ENCODE measurements at places on chromosomes 16 and 17.
A peak's percentile ranks its signal among the peaks of the same experiment; 100 is the strongest.

DNA sequence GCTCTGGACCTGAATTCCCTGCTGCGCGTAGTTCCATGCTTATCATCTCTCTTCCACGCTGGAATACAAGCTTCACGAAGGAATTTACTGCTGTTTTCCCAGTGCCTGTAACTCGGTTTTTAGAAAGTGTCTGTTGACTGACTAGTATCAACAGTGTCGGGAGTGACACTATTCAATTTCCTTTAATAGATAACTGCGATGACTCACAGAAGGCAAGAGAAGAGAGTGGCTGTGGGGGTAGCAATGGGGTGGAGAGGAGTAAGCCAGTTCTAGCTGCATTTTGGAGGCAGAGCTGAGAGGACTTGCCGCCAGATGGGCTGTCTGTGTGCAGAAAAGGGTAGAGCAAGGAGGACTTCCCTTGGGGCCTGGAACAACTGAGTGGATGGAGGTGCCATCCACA lies 25.2 kb downstream of the B4GALNT2 start:
- DNase-seq, result no peak

- no peak for DNase-seq
Measured at GRCh38 chr16:88777471-88778270, 7.3 kb downstream of the PIEZO1 start.

GRCh38 chr17:55490376-55490775 lies 20.9 kb downstream of the SMIM36 start:
- no peak for DNase-seq

DNA sequence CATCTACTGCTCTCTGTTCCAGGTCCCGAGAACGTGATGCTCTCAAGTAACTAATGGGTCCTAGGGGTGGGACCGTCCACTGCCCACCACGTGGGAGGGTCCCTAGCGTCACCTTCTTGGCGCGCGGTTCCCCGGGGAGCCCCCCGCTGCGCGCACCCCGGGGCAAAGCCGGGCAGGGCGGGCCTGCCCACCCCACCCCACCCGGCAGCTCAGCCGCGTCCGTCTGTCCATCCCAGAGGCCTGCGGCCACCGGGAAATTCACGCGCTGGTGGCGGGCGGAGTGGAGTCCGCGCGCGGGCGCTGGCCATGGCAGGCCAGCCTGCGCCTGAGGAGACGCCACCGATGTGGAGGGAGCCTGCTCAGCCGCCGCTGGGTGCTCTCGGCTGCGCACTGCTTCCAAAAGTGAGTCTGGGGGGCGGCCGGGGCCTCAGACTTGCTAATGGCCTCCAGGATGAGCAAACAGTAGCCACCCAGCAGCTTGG lies 494 bp downstream of the PRSS41 start:
- DNase-seq, result no peak

DNA sequence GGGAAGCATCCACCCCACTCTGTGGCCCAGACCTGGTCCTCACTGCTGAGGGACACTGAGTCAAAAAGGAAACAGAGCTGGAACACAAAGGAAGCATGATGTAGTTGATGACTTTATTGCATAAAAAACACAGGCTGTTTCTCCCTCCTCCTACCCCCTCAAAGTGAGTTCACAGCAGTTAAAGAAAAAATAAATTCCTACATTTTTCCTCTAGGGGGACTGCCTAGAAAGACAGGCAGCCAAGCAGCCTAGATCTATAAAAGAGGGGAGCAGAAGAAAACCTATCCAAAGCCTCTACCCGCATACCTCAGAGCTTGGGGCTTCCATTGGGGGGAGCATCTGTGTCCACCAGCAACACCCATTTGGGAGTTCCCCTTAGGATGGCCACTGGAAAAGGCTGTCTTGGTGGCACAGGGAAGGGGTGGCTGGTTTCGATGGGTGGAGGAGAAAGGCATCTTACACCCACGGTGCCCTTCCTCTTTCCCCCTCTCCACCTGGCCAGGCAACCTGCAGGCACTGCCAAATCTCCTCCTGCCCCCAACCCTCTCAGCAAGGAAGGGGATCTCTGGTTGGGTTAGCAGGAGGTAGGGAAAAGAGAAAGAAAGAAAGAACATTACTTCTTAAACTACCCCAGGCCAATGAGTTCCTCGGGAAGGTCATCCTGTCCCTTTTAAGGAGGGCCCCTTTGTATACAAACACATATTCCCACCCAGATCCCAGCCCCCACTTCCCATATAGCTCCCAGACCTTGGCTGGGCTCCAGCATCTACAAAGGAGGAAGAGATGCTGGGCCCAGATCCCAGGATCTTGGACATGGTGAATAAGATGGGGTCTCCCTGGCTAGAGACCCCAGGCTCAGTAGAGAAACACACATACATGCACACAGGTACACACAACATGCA lies 4.0 kb upstream of the SCRN2 start:
- no peak for DNase-seq

- peak; percentile 44 for DNase-seq
Measured at GRCh38 chr16:71311553-71312158, 22.5 kb upstream of the CMTR2 start.

DNA sequence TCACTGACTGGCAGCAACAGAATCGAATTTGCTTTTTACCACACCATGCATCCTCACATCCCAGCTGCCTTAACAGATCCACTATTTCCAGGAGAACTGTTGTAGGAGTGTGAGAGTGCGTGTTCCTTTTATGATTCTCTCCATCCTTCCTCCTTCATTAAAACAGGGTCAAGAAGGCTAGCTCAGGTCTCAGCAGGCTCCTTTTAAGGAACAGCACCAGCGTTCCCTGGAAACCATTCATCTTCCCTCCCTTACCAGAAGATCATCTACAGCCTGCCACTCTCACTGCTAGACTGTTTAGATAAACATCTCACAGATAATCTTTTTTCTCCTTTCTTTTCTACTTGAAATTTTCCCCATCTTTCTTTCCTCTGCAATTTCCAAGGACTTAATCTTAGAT lies 1531.9 kb upstream of the CDH8 start:
- no peak for DNase-seq

GRCh38 chr16:51875834-51876600 lies 670.9 kb downstream of the TOX3 start:
- no peak for DNase-seq

GRCh38 chr17:17446666-17447155 lies 30.1 kb upstream of the MED9 start:
- DNase-seq, result no peak

DNA sequence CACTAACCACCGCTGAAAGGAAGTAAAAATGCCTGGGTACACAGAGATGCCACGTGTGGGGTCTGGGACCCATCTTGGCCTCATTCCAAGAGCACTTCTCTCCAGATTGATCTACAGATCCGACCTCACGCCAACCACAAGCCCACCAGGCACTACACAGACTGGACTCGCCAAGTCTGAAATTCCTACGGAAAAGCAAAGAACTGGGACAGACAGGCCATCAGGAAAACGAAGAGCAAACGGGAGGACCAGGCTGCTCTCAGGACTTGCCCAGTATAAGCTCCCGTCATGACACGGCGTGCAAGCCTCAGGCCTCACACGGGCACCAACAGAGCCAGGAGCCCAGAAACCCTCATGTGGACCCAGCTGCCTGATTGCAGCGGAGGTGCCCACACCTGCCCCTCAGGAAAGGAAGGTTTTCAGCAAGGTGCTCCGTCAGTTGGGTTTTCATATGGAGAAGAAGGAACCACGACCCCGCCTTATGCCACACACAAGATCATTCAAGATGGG lies 20.1 kb upstream of the C16orf95 start:
- no peak for DNase-seq

DNA sequence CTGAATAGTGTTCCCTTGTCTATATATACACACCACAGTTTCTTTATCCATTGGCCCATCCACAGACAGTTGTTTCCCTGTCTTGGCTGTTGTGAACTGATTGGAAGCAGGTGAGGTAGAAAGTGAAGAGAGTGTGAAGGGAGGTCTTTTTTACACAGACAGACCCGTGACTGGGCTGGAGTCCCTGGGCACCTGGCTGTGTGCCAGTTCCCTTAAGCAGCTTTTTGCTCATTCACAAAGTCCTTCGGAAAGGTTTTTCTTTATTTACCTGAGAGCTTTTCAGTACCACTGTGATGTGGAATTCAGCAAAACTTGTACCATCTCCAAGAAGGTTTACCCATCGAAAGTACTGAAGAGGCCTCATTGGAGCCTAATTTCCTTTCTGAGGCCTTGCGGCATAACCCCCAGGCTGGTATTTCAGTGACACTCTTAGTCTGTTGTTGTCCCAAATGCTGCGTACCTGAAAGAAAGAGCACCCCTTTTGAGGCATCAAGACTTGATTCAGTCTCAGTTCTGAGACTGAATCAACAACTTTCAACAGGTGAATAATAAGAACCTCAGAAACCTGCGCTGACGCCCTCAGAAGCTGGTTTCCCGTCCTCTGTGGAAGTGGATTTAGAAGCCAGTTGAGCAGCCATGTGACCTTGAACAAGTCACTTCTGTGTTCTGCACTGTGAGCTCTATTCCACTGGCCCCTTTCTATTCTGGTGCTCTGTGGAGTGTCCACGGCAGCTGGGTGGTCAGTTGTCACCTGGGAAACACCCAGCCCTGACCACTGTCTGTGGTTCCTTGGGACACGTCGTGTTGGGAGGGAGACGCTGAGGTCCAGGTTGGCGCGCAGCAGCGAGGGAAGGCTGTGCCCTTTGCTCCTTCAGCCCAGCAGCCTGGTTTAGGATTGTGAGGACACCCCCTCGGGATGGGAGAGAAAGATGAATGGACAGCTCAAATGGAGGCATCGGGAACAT lies 53.9 kb upstream of the CRISPLD2 start:
- no peak for DNase-seq

DNA sequence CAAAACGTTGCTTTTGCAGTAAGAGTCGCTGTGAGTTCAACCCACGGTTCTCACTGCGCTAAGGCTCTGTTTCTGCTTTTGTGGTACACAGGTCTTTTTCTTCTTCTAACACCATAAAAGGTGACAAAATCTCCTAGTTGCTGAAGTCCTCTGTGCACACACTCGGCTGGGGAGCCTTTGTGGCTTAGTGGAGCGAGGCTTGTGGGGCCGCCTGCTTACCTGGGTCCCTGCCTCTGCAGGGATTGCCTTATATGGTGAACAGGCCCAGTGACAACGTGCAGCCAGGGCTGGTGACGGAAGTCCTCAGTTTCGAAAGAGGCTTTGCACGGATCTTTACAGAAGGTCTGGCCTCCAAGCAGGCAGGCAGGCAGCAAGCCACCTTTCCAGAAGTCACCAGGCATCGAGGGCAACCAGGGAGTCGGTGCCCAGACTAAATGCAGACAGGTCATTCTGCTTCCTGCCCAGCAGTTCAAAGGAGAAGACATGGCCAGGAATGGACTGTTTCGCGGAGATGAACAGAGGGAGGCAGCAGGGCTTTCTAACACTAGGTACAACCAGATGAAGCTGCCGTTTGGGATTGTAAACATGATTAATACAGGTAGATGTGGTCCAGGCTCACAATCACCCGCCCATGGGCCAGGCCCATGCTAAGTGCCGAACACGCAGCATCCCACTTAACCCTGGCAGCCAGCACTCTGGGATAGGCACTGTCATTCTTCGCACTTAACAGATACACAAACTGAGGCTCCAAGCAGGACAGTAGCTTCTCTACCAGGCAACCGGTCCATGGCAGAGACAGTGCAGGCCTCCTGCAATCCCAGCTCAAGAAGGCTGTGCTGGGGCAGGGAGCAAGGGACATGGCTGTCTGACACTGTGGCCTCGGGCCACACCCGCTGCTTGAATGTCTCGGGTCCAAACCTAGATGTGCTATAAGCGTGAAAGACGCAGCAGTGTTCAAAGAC lies 10.7 kb upstream of the MEAK7 start:
- DNase-seq, result no peak

DNA sequence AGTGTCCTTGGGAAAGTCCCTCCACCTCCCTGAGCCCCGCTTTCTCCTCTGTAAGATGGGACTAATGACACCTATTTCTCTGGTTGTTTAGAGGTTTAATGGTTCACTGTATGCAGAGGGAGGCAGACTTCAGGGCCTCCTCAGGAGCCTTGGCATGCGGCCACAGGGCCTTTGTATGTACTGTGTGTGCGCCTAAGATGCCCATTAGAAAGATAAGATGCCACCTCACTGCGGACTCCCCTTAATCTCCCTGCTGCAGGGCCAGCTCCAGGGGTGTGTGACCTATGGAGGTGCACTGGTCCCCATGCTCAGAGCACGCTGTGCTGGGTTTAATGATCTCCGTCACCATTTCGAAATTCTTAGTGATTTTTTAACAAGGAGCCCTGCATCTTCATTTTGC lies 59.3 kb downstream of the TMEM235 start:
- DNase-seq, result no peak

DNA sequence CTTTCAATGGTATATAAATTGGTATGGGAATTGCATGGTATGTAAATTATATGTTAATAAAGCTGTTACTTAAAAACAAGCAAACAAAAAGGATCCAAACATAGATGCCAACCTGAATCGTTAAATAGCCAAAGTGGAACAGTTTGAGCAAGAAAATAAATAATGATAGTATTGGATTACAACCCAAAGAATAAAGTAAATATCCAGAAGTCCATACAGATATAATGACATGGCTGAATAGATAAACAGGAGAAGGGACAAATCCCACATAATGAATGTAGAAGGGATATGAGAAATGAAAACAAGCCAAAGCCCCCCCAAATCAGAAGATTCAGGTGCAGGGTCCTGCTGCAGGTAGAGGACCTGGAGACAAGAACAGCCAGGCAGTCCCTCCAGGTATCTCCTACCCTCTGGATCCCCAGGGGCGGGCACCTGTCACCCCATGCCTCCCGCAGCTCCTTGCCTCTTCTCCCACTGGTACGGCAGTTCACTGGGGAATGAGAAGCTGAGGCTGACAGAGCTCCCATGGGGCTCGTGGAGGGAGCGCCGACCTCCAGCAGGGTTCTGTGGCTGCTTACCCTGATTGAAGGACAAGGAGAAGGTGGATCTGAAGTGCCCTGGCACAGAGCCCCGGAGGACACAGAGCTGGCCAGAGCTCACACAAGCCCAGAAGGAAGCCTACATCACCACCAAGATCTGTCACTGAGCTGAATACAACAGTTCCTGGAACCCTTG lies 9.9 kb upstream of the LCAT start:
- no peak for DNase-seq

DNA sequence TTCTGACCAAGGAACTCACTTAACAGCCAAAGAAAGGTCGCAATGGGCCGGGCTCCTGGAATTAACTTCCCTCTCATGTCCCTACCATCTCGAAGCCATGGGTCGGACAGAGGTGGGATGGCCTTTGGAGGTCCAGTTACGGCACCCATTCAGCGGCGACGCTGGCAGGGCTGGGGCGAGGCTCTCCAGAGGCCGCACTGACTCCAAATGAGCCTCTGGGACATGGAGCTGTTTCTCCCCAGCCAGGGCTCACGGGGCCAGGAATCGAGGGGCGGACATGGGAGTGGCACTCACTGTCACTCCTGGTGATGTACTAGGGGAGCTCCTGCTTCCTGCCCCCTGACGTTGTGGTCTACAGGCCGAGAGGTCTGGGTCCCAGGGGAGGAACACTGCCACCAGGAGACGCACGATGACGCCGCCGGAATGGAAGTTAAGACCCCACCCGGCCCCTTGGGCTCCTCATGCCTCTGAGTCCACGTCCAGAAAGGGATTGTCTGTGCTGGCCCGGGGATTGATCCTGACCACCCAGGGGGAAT lies 60.7 kb upstream of the METRNL start:
- no peak for DNase-seq

- no peak for DNase-seq
Measured at GRCh38 chr17:76000016-76000754, 470 bp upstream of the CDK3 start.

GRCh38 chr17:78226759-78227454 lies 4.5 kb upstream of the TMEM235 start:
- DNase-seq, result no peak

All from right forelimb (tissue), 1 donor.